ENCODE measurements at places on chromosomes 5 and 9.

DNA sequence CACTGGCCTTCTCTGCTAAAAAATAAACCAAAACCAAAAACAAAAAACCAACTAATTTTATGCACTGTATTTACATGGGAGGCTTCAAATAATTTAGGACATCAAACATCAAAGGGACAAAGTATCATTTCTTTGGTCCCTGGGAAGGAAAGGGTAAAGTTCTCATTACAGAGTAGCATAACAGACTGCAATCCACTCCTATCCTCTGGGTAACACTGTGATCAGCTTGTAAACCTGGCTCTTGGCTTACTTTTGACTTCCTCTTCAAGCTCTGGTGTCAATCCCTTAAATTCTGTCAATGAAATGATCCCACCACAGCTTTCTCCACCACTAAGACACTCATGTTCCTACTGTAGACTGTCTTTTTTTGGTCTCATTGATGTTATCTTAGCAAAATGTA lies 69.8 kb upstream of the VCAN start:
- no peak for DNase-seq

DNA sequence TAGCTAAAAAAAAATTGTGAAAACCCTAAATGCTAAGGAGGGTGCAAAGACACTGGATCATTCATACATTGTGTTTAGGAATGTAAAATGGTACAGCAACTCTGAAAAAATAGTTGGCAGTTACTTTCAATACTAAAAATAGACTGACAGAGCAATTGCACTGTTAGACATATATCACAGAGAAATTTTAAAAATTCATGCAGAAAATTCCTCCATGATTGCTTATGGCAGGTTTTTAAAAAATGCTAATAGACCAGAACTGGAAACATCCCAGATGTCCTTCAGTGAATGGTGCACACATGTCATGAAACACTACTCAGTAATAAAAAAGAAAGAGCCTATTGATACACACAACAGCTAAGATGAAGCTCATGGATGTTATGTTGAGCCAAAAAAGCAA lies 349.8 kb upstream of the DAB2 start:
- no peak for DNase-seq

GRCh38 chr5:176863041-176863764 lies 35.9 kb downstream of the HK3 start:
- DNase-seq: no peak

DNA sequence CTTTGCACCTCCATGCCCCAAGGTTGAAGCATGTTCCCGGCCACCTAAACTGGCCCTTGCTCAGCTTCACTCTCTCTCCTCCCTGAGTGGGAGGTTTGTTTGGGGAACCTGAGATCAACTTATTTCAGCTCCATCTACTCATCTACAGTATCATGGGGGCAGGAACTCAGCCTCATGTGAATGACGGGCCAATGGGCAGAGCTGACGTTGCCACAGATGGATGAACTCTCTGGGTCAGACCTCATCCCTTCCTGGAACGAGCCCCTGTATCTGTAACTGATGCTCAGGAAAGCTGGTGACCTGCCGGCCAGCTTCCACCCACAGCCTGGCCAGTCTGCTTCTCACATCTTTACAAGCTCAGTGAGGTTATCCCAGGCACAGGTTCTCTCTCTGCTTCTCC lies 369.6 kb downstream of the IRX2 start:
- no peak for DNase-seq

DNA sequence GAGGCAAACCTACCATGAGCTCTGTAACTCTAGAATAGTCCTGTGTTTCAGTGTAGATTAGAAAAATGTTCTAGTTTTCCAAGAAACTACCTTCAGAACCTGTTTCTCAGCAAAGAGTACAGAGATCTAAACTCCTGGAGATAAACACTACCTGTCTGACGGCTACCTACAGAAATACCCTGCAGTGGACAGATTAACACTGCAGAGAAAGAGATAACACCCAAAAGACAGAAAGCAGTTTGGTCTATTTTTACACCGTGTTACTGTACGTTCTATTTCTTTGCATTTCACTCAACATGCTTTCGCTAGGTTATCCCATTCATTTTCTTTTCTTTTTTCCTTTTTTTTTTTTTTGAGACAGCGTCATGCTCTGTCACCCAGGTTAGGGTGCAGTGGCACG lies 11.6 kb downstream of the SCAI start:
- no peak for DNase-seq

GRCh38 chr5:107674655-107675054 lies 3.9 kb upstream of the EFNA5 start:
- no peak for DNase-seq

DNA sequence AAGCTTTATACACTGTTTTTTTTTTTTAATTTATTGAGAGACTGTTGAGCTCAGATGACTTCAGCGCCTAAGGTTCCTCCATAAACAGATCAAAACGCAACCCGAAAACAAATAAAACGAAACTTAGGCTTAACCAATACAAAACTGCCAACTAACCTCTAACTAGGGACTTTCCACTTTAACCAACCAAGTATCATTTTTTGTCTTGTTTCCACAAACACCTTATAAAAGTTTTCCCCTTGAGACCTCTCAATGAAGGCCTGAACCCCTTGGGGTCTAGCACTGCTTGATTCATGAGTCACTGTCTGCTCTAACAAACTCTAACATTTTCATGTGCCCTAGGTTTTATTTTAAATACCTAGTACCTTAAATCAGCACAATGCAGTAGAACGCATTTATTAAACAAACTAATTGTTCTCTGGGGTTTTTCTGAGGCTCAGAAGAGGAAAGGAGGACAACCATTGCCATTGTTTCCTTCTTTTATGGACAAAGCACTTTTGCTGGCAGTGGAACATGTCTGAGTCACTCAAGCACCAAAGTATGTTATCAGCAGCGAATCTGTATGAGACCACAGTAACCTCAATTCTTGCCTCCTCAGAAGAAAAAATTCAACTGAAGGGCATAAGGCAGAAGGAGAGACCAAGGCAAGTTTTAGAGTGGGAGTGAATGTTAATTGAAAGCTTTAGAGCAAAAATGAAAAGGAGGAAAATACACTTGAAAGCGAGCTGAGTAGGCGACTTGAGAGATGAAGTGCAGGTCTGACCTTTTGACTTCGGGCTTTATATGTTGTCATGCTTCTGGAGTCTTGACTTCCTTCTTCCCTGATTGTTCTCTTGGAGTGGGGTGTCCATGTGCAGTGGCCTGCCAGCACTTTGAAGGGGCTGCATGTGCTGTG lies 97.7 kb upstream of the HCN1 start:
- no peak for DNase-seq

GRCh38 chr5:14202462-14202861 lies 59.3 kb downstream of the TRIO start:
- DNase-seq: no peak

- no peak for DNase-seq
Observed at GRCh38 chr5:151058891-151059489, 21.8 kb downstream of the TNIP1 start.

DNA sequence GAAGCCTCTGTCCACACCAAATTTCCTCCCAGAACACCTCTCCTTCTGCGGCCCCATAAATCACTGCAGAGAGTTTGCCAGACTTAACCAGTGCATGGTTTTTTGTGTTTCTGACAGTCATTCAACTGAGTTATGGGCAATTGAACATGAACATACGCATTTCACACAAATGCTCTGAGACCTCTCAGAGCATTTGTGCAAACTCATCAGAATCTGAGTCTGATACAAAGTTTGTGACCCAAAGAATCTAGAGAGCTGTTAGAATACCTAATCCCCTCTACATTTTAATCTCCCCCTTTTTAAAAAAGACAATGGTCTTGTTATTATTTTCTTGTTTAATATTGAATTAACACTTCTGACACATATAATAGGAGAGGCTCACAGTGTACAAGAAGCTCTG lies 416.9 kb upstream of the SMARCA2 start:
- DNase-seq: no peak

DNA sequence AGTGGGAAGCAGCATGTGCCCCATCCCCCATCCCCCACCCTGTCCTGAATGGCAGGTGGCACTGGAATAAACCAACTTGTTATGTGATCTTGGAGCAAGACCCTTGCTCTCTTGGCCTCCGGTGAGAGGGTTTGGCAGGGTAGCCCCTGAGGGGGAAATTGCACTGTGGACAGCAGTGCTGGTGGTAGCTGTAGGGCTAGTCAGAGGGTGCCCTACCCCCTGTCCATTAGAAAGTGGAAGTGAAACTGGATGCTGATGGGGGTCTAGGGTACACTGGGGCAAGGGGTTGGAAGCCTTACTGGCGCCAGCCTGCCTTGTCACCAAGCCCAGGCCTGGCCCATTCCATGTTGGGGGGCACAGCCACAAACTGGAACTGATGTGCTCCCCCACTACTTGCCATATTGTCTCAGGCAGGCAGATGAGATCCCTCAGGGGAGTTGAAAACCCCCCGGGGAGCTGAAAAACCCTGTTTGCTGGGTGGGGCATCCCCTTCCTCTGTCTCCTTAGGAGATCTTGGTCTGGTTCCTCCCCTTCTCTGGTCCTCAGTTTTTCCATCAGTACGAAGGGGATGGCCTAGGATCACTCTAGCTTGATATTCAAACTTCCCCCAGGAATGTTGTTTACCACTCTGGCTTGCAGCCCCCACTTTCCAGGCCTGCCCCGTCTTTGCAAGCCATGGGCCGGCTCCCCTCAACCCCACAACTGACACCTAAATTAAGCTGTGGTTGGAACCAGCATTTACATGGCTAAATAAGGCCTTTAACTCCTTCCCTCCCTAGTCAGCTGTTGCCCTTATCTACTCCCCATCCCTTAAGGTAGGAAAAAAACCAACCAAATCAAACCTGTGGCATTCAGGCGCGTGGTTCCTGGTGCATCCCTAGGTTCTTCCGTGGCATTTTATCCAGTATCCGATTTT lies 14.4 kb upstream of the SYNPO start:
- DNase-seq: no peak

All from AG08396 (cell line).